ENCODE measurements at places on chromosomes 12 and 14.

GRCh38 chr12:19390051-19390598 is 49.2 kb upstream of the AEBP2 start:
- no peak for DNase-seq

GRCh38 chr12:110287986-110288385 is 6.9 kb downstream of the ATP2A2 start:
- DNase-seq = no peak

DNA sequence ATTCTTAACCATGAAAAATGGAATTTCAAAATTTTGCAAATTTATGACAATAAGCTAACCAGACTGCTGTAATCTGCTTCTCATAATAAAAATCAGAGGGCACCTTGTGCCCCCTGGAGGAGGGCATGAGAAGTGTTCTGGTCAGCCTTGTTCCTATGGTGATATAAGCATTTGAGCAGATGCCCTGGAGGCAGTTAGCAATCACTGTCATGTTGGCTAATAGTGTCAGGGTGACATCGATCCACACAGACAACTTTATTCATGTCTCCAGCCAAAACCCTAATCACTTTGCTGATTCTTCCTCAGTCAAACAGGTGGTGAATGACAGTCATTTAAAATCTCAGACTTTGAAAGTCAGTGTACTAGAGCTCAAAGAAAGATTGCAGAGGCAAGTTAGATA is 943.0 kb downstream of the GALC start:
- no peak for DNase-seq

GRCh38 chr14:53027562-53027961 is 76.7 kb upstream of the FERMT2 start:
- DNase-seq = no peak

GRCh38 chr14:29895591-29896083 is 32.0 kb downstream of the PRKD1 start:
- no peak for DNase-seq

Measured in activated CD4-positive, CD25-positive, alpha-beta regulatory T cell (primary cell).